ENCODE measurements at places on chromosomes 2 and 18.

- no peak for DNase-seq
These were observed 66.6 kb downstream of the ITGA4 start for GRCh38 chr2:181523756-181524155.

GRCh38 chr2:193837111-193837738, 1642.5 kb upstream of the TMEFF2 start:
- DNase-seq: no peak

GRCh38 chr2:238094438-238095022, 5.6 kb upstream of the ESPNL start:
- DNase-seq: peak; percentile 14

GRCh38 chr2:235836491-235836911, 331.7 kb downstream of the GBX2 start:
- no peak for DNase-seq

- DNase-seq: no peak
These were observed 45.6 kb downstream of the GPR39 start for GRCh38 chr2:132462236-132462635.

- no peak for DNase-seq
These were observed 30.0 kb upstream of the ATG16L1 start for GRCh38 chr2:233221378-233222063.

GRCh38 chr2:233209533-233210171, 41.8 kb upstream of the ATG16L1 start:
- DNase-seq: no peak

- no peak for DNase-seq
These were observed 716 bp downstream of the CALCRL start for GRCh38 chr2:187447336-187447735.

DNA sequence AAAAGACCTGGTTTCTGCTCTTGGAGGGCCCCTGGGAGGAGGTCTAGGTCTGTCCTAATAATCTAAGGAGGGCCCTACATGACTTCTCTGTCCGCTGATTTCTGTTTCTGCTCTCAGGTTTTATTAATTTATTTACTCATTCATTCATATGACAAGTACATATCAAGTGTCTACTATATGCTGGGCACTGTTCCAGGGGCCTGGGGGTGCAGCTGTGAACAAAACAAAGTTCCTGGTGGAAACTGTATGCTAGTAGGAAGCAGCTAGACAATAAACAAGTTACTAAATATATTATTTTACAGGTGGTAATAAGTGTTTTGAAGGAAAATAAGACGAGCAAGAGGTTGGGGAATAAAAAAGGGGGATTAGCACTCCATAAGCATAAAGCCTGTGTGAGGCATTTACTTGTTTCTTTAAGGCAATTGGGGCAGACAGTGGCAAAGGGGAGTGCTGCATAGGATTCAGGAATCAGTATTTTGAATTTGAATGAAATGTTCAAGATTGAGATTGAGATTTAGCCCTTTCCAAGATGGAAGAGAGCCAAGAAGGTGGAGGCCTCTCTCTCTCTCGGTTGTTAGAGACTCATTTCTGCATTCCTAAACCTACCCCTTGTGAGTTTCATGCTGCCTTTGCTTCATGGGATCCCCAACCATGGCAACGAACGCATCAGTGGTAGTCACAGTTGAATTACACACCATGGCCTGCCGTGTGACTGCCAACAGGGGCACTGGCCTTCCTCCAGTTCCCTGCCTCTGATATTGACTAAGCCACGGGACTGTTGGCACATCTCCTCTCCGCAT, 28.3 kb downstream of the DRC1 start:
- DNase-seq: no peak

- DNase-seq: no peak
These were observed 179.7 kb downstream of the TWIST2 start for GRCh38 chr2:239027391-239028252.

- no peak for DNase-seq
These were observed 169.6 kb downstream of the GLI2 start for GRCh38 chr2:120905298-120905697.

GRCh38 chr2:239514754-239515530, 114.1 kb upstream of the HDAC4 start:
- DNase-seq: no peak

GRCh38 chr18:67672155-67672554, 155.6 kb upstream of the DSEL start:
- no peak for DNase-seq

DNA sequence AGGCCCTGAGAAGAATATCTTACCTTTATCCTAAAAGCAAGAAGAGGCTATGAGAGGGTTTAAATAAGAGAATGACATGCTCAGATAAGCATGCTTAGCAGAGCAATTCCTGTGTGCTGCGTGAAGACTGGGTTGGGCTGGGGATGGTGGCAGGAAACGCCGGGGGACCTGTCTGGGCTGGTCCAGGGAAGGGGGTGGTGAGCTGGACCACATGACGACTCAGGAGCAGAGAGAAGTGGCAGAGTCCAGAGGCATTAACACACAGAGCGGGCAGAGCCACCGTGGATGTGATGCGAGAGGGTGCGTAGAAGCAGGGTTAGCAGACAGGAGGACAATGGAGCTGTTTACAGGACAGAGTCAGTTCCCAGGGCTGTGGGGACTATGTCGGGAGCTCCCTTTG, 84.5 kb downstream of the ZBTB7C start:
- no peak for DNase-seq

- no peak for DNase-seq
These were observed 53.4 kb downstream of the BOLA3 start for GRCh38 chr2:74094291-74094690.

GRCh38 chr2:237533668-237534161, 32.7 kb upstream of the PRLH start:
- no peak for DNase-seq

- no peak for DNase-seq
These were observed 48.0 kb upstream of the ANXA4 start for GRCh38 chr2:69693775-69694450.

DNA sequence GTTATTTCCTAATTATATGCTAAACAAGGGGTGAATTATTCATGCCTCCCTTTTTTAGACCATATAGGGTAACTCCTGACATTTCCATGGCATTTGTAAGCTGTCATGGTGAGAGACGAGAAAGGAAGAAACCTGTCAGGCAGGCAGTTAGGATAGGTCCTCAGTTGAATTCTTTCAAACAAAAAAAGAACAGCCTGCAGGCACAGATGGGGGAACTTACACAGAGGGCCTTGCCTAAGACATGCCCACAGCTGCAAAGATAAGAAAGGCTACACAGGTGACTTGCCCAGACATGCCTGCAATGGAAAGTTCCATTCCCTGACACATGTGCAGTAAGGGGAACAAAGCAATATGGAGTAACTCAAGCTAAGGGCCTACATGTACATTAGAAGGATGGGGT, 128.1 kb downstream of the TMEM163 start:
- no peak for DNase-seq

GRCh38 chr18:13879937-13880336, 35.4 kb downstream of the MC2R start:
- DNase-seq: no peak

DNA sequence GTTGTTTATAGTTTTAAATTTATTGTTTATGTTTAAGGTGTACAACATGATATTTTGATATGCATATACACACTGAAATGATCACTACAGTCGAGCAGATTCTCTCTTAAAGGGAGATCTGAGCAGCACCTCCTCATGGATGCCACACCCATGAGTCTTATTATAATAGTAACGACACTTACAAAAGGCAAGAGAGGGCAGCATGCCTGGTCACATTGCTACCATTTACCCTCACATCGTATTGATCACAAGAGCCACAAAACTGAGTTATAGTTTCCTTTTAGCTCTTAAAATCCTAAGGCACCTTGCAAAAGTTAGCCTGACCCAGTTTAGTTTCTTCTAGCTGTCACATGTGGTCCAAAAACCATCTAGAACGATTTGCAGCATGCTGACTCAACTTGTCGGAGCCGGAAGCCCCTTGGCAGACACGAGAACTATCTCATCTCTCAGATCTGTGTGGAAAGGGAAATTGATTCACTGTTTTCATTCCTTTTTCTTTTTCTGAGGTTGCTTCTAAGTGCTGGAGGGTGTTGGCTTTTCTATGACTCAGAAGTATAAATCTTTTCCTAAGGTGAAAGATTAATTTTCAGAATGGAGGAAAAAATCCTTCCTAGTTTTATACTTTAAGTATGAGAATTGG, 85.3 kb downstream of the CDC42EP3 start:
- DNase-seq: peak; percentile 48
